ENCODE measurements at places on chromosomes 16 and 17. TPM values are rescaled to one million over a fixed set of nuclear protein-coding genes. Genes with fewer than 3 reads are reported as not detected.
A peak's percentile ranks its signal among the peaks of the same experiment; 100 is the strongest.

Gene PRR35
- total RNA-seq = not detected

Gene C17orf78
- total RNA-seq = not detected

Gene ABCC11
- not detected for total RNA-seq

Gene ANKRD40CL
- total RNA-seq = not detected

Gene CCDC154
- 0.09 TPM for total RNA-seq

Gene ASGR1
- 9.5 TPM for total RNA-seq

Gene LYRM1
- 75.2 TPM for total RNA-seq

- no peak for DNase-seq
Observed at GRCh38 chr17:71118039-71118438, 948.7 kb downstream of the KCNJ2 start.

GRCh38 chr17:80671039-80671824 is 126.6 kb downstream of the RPTOR start:
- peak; percentile 48 for DNase-seq

DNA sequence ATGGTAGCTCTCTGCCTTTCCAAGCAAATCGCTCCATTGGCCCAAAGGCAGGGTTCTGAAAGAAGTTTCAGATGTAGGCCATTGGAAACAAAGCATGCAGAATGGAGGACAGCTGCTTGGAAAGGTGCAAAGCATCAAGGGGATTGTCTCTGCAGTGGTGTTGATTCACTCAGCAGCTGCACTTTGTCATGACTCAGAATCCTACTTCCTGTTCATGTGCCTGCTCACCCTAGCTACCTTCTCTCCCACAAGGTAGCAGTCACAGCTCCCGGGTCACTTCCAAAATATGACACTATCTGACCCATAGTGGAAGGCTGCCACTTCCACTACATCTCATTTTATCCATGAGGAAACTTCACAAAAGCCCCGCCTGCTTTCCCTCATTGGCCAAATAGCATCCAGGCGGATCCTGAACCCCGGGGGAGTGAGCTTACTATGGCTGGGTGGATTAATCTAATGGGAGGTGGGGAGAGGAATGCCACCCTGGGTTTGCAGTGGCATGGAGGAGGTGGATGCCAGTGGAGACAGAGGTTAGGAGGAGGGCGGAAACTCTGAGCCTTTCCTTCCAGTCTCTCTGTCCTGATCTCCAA is 74.7 kb upstream of the NKD1 start:
- DNase-seq = peak; percentile 4

GRCh38 chr16:88888461-88889387 is 22.3 kb upstream of the PABPN1L start:
- no peak for DNase-seq

- no peak for DNase-seq
Observed at GRCh38 chr17:78763561-78763960, 18.5 kb downstream of the CYTH1 start.

GRCh38 chr17:40264458-40265185 is 23.1 kb upstream of the CDC6 start:
- DNase-seq = no peak

DNA sequence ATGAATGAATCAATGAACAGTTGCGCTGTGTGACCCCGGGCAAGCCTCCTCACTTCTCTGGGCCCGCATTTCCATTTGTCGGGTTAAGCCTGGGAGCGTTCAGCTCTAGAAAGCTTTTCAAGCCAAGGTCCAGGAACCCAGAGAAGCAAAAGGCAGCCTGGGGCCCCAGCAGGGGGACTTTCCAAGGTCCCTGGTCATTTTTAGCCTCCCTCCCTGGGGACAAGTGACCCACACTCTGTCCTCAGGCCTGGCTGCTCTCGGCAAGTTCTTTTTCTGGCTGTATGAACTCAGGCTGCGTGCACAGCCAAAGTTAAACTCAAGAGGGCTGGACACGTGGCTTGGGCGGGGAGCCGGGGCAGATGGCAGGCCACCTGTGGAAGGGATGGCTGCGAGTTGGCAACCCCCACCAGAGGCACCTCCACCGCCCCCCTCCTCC is 41.4 kb upstream of the CIBAR2 start:
- no peak for DNase-seq

GRCh38 chr17:27797390-27798091 is 2.8 kb downstream of the NOS2 start:
- DNase-seq = no peak

- DNase-seq = no peak
Observed at GRCh38 chr16:87037012-87037411, 280.2 kb downstream of the C16orf95 start.

GRCh38 chr16:78892951-78893733 is 707.4 kb downstream of the MAF start:
- DNase-seq = no peak

GRCh38 chr17:81898029-81898866 is 3.8 kb upstream of the NPB start:
- no peak for DNase-seq
